ENCODE measurements at places on chromosomes 11 and 22. TPM values are rescaled to one million over a fixed set of nuclear protein-coding genes. Genes with fewer than 3 reads are reported as not detected.

DNA sequence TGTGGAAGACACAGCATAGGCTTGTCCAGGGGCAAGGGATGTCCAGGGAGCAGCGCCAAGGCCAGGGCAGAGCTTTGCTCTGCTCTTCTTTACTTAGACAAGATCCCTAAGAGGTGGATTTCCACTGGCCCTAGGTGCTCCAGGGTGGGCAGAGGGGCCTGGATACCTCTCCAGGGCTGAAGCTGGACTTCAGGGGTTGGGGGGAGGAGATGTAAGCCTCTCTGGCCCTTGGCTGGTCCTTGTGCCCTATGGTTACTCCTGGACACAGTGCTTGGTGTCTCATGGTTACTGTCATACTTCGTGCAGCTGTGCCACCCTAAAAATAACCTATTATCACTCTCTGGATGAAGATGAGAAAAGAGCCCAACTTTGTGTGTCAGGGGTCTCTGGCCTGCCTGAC, 12.9 kb upstream of the KCNJ11 start:
- no peaks in the 10 kb centered on the region for H3K27me3 ChIP-seq
- DNase-seq: no peak
- H3K4me3 ChIP-seq: no peak overlapping the region
- H3K4me1 ChIP-seq: no peaks in the 10 kb centered on the region
- H3K27ac ChIP-seq: peak overlapping the region; percentile 45

DNA sequence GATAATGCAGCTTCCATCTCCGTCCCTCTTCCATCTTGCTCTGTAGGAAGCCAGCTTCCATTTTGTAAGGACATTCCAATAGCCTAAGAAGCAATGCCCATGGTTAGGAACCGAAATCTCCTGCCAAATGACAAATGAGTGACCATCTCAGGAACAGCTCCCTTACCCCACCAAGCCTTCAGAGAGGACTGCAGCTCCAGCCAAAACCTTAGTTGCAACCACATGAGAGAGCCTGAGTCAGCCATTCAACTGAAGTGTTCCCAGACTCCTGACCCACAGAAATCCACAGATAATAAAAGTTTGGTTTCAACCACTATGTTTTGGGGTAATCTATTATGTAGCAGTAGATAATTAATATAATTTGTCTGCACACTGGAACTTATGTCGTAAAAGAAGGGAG, 51.7 kb upstream of the LDLRAD3 start:
- no peaks in the 10 kb centered on the region for H3K36me3 ChIP-seq
- no peak for DNase-seq

DNA sequence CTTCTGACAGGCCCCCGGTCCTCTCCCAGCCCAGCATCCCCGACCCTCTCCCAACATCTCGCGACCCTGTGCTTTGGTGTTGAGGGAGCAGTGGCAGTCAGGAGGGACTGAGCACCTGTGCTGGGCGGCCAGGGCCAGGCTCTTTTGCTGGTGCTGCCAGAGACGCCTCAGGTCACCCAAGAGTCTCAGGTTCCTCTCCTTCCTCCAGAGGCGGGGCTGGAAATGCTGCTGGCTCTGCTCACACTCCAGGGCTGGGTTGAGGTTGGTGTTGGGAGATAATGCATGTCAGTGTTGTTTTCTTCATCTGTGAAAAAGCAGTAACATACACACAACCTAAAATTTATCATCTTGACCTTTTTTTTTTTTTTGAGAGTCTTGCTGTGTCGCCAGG, 1.2 kb upstream of the IGLL1 start:
- DNase-seq: no peak
- H3K4me3 ChIP-seq: no peak overlapping the region
- no peaks in the 10 kb centered on the region for H3K36me3 ChIP-seq
- no peaks in the 10 kb centered on the region for H3K4me1 ChIP-seq
- no peaks in the 10 kb centered on the region for H3K27me3 ChIP-seq
- H3K27ac ChIP-seq: no peak overlapping the region

DNA sequence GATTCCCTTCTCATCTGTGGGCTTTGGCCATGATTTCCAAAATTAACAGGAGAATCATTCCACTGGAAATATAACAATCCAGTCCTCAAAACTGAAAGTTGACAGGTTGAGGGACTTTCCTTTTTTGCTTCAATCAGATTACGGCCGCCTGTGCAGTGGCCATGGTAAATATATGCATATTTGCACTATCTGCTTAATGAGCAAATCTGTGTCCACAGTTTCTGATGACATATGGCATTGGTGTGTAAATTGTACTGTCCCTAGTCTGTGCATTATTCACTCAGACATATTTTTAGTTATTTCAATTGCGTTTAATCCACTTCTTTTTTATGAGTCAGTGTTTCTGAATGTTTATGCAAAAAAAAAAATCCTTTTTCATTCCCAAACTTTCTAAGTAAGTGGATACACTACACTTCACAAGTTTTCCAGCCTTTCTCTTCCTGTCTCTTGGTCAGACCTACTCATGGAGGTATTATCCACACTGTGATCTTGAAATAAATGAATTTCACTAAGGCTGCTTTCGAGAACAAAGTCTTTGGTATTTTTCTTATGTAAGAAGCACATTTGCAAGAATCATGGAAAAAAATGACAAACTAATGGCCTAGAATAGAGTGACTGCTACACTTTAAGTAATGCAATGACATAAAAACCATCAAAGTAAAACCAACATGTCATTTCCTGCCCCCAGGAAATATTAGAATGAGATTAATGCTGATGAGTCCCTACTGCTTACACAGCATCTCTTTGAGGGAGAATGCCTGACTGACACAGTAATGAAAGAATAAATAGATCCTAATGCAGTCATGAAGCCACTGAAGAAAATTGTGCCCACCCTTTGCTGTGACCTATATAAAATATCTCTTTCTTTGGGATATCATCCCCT, 76.4 kb upstream of the MTNR1B start:
- H3K4me3 ChIP-seq: no peak overlapping the region
- H3K36me3 ChIP-seq: no peaks in the 10 kb centered on the region
- no peak for DNase-seq
- no peaks in the 10 kb centered on the region for H3K27me3 ChIP-seq

Gene TNNT3
- 16.4 TPM for total RNA-seq

DNA sequence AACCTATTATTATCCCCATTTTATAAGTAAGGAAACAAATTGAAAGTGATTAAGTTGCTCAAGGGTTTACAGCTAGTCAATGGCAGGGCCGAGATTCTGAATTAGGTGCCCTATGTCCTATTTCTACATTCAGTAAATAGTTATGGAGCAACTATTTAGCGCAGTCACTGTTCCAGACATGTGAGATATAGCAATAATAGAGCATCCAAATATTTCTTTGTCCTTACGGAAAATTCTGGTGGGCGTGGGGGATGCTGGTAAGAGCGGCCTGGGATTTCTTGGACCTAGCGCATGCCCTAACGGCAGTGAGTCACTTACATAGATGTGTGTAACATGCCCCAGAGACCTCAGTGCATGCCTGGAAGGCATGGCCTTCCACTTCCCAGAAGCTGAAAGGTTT, 4.4 kb downstream of the DTX4 start:
- H3K4me1 ChIP-seq: peaks cover 24% of the 10 kb centered on the region
- DNase-seq: no peak
- no peaks in the 10 kb centered on the region for H3K36me3 ChIP-seq
- H3K27me3 ChIP-seq: no peaks in the 10 kb centered on the region
- H3K27ac ChIP-seq: no peak overlapping the region
